ENCODE measurements at places on chromosomes 11 and 22.

DNA sequence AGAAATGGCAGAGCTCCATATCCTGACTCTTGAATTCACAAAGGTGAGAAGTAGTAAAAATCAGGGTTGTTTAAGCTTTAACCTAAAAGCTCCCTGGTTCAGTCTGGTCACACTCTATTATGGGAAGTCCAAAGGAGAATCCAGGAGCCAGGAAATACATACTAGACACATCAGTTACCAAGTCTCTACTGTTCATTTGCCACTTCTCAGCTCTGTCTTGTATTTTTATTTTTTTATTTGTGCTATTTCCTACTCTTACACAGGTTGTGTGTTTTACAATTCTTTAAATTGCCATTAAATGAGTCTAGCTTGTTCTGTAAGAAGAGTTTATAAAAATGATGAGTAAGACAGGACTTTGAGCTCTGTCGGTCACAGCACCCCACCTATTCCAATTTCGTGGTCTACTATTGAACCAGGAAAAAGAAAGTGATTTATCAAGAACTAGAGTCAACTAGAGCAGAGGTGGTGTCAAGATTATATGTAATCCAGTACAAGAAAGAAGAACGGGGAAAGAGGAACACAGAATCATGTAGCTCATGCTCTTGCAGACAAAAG, 9.7 kb downstream of the MS4A12 start:
- no peak for DNase-seq

- DNase-seq, result no peak
Measured at GRCh38 chr11:707817-708420, 1.9 kb downstream of the EPS8L2 start.

DNA sequence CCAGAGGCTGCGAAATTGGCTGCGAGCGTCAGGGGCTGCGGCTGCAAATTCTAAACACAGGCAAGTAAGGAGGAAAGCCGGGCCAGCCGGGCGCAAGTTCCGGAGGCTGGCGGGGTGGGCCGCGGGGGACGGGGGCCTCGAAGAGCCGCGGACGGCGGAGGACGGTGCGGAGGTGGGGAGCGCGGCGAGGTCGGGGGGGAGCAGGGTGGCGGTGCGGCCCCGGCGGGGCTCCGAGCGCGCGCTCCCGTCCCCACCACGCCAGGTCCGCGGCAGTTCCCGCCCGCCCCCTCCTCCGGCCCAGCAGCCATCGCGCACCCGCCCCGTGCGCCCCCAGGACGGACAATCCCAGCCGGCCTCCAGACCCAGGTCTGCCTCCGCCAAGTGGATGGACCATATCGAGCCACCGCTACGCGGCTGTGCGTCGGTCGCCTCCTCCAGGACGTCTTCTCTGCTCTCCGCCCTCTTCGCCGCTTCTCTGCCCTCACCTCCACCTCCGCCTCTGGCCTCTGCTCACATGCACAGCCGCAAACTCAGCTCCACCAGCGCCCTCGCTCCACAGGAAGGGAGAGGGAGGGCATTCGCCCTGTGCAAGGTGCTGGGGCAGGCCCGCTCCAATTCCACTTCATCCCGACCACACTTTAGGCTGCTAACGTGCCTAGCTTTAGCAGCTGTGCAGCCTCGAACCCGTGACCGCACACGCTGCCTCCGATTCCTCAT, 7.2 kb downstream of the ELFN2 start:
- no peak for DNase-seq

- DNase-seq, result no peak
Measured at GRCh38 chr11:27723687-27724086, 23.4 kb upstream of the BDNF start.

- no peak for DNase-seq
Measured at GRCh38 chr11:210122-210802, 2.8 kb downstream of the RIC8A start.

DNA sequence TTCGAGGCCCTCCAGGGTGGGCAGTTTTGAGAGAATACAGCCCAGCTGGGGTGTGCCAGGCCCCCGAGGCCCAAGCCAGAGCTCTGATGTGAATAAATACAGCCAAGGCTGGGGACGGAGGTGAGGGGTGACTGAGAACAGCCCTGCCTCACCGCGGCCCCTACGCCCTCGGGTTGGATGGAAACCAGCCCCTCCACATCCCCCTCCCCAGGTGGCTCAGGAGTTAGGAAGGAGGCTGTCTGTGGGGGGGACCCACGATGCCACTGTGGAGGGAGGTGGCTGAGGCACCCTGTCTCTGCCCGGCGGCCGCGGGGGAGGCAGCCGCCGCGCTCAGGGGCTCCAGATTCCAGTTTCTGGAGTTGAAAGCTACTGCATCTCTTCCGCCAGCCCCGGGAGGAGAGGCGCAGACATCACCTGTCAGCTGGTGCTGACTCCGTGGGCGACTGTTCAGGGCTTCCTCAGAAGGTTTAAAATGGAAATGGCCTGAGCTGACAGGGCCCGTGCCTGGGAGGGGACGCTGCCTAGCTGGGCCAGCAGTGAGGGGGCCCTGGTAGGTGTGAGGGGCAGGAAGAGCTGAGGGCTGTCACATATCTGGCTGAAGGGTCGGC, 1.4 kb downstream of the FLRT1 start:
- no peak for DNase-seq

DNA sequence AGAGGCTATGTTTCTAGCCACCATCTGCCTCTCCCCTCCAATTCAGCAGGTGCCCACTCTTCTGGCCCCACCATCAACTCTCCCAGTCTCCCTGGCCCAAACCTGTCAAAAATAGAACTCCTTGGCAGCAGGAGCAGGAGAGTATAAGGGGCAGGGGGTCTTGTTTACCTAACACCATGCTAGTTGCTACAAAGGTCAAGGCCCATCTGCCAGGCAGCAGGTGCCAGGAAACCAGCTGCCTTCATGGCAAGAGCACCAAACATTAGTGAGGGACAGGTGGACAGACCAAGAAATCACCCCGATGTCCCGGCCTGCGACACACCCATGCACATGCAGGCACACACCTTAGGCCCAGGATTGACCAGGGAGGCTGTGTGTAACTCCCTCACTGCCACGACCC, 387.9 kb downstream of the BUD13 start:
- DNase-seq, result peak; percentile 52

DNA sequence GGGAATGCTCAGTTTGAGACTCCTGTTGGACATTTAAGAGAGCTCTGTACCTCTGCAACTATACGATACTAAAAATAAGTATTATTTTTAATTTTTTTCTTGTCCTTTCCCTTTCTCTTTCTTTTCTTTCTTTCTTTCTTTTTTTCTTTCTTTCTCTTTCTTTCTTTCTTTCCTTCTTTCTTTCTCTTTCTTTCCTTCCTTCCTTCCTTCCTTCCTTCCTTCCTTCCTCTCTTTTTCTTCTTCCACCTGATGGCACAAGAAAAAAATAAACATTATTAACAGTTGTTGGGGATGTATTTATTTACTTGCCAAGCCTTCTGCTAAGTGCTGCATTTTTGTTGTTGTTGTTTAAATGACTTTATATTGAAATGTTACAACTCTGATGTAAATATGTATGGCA, 39.5 kb downstream of the GRAMD1B start:
- DNase-seq, result no peak

DNA sequence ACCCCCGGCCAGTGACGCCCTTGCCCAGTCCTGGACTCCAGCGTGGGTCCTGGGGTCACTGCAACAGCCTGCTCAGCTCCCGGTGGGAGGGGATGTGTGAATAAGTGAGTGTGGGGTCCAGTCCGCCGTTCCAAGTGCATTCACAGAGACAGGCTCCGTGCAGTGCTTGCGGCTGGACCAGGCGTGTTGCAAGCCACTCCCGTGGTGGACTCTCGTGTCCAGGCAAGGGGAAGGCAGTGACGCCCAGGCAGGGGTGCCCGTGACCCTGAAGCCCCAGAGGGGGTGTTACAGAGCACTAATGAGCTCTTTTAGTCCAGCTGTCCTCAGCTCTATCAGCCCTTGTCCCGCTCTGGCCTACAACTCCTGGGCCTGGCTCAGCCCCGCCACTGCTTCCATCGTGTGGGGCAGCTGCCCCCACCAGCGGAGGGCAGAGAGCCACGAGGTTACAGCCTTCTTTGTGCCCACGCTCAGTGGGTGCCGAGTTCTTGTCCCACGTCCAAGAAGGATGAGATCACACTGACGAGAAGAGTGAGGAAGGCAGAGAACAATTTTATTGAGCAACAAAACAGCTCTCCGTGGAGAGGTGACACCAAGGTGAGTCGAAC, 1807.5 kb downstream of the LRRC4C start:
- DNase-seq, result no peak

DNA sequence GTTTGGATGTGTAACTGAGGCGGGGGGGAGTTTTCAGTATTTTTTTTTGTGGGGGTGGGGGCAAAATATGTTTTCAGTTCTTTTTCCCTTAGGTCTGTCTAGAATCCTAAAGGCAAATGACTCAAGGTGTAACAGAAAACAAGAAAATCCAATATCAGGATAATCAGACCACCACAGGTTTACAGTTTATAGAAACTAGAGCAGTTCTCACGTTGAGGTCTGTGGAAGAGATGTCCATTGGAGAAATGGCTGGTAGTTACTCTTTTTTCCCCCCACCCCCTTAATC, 2.3 kb downstream of the MALAT1 start:
- DNase-seq, result no peak

DNA sequence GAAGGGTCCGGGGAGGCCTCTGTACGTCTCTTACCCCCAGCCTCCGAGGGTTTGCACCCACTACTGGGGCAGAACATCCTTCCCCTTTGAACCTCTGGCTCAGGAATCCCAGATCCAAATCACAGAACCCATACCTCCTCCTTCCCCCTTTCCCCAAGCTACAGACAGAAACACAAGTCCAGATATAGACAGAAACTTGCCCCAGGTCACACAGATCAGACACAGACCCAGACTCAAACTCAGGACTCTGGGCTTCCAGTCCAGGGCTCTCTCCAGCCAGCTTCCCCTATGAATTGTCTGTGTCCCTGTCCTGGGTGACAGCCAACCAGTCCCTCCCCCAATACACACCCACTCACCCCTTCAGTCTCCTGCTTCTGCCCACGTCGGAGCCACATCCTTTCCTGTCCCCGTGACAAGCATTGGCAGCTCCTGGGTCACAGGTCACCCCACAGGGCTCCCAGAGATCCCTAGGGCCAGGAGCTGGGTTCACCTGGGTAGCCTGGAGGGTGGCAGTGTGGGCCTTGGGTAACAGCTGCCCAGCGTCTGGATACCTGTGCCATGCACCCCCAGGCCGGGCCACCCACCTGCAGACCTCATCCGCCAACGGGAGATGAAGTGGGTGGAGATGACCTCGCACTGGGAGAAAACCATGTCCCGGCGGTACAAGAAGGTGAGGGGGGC, 772 bp downstream of the TBC1D10C start:
- DNase-seq, result no peak

DNA sequence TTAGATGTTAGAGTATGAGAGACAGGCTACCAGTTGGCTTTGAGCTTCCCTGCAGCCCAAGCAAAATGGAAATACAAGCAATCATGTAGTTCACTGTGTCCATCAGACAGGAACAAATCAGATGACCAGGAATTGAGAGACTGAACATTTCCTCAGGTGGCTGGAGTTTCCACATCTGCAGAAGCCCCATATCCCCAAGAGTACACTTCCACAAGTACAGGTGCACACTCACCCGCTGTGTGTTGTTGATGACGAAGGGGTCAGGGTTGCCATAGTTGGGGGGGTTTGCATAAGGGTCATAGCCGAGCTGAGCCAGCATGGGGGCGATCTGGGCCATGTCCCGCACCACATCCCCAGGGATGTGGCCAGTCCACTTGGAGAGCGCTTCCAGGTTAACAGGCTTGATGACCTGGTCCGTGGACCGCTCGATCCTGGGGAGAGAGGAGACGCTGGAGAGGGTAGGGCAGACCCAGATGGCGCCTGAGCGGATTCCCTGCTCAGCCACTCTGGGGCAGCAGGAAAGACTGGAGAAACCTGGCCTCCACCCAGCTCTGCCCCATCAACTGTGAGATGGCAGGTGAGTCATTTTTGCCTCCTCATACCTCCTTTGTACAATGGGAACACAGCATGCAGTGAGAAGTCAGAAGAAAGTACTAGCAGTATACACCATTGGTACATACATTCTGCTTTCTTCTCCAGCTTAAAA, 23.9 kb upstream of the TFIP11 start:
- no peak for DNase-seq

DNA sequence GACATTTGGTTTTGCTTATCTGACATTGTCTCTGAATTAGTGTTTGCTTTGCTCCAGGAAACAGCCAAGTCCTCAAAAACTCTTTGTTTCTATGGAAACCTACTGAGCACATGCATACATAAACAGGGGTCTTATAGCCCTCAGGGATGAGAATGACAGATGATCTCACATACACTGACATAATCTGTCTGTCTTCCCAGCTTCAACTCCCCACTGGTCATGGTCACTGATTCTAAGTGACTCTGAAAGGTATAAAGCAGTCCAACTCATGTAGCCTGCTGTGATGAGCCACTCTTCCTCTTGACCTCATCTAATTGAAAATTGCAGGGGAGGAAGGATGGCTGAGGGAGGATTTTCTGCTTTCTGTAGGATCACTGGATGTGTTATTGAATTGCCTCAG, 12.6 kb downstream of the ZNF143 start:
- DNase-seq, result no peak

DNA sequence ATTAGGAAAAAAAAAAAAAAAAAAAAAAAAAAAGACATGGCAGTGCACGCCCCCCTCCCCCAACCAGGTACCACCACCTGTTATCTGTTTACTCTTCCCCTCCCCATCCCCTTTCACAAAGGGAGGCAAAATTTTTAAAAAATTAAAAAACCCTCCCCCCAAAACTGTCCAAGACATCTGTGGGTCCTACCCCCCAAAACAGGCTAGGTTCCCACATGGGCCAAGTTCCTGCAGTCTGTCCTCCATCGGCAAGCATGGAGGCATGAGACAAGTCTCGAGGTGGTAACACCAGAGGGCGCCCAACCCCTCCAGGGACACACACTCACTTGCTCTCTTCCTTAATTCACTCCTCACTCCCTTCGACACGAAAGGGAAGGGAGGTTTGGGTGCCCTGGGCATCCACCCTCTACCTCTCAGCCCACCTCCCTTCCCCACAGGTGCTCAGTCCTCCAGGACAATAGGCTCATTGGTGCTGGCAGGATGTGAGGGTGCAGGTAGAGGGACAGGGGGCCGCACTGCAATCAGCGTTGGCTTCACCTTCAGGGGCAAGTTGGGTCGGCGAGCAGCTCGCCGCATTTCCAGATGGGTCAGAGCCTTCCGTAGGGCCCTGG, 2.2 kb upstream of the TUT1 start:
- DNase-seq, result peak; percentile 63

Data from COR-L47 (cell line).